ENCODE measurements at places on chromosomes 3 and 15.

- DNase-seq = no peak
Observed at GRCh38 chr3:69235882-69236281, 113.5 kb upstream of the LMOD3 start.

- DNase-seq = no peak
Observed at GRCh38 chr15:91974321-91974720, 120.8 kb downstream of the SLCO3A1 start.

DNA sequence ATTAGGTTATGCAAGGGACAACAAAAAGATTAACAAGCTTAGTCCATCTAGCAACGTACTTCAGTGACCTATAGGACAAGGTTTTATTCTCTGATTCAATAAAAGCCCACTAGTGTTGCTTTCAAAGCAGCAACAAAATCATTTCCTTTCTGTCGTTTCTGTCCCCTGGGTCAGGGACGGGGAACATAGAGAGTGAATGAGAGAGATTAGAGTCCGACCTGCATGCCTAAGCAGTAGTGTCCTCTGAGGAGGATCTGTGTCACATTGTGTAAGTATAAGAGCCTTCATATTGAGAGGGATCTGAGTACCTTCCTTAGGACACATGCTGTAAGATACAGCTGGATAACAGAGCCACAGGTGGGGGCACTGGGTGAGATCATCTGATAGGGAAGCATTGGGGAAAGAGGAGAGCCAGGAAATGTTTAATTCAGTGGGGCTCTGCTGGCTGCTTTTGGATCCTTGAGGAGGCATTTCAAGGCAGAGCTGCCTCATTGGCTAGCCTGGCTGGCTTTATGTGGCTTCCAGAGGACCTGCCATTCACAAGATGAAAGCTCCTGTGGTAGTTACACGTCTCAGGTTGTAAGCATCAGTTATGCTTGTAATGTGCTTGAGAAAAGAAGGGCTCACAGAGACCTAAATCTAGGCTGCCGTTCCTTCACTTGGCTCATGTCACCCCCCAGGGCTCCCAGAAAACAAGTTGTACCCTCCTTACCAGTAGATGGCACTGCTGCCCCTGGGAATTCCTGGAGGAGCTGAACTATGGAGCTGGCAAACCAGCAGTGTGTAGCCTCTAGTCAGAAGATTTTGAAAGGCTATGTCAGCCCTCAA lies 2.7 kb downstream of the TMEM108 start:
- no peak for DNase-seq

- DNase-seq = no peak
Observed at GRCh38 chr3:123149525-123149924, 52.2 kb upstream of the SEC22A start.

DNA sequence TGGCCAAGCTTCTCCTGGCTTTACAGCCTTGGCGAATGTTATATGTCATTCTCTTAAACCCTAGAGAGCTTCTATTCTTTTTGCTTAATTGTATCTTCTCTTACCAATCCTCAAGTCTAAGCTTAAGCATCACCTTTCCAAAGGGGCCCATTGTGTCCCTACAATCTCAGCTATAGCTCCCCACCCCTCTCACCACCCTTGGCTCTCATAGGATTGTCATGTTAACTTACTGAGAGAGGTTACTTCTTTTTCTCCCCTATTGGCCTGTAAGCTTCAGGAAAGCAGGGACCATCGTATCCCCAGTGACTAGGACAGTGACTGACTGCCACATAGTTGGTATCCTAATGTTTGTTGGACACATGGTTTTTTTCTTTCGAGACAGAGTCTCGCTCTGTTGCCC lies 43.3 kb upstream of the LMOD3 start:
- DNase-seq = no peak

DNA sequence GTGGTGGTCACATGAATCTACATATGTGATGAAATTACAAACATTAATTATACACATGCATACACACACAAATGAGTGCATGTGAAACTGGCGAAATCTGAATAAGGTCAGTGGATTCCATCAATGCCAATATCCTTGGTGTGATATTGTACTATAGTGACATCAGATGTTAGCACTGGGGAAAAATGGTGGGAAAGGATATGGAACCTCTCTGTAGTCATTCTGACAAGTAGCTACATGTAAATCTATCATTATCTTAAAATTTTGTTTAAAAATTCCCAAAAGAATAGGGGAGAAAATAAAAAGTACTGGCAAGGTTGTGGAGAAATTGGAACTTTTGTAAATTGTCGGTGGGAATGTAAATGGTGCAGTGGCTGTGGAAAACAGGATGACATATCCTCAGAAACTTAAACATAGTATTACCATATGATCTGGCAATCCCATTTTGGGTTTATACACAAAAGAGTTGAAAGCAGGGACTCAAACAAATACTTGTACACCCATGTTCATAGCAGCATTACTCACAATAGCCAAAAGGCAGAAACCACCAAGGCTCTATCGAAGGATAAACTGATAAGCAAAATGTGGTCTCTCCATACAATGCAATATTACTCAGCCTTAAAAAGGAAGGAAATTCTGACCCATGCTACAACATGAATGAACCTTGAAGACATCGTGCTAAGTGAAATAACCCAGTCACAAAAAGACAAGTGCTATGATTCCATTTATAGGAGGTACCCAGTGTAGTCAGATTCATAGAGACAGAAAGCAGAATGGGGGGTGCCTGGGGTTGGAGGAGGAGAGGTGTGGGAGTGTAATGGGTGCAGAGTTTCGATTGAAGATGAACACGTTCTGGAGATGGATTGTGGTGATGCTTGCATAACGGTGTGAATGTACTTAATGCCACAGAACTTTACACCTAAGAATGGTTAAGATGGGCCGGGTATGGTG lies 25.3 kb upstream of the HRH1 start:
- no peak for DNase-seq

DNA sequence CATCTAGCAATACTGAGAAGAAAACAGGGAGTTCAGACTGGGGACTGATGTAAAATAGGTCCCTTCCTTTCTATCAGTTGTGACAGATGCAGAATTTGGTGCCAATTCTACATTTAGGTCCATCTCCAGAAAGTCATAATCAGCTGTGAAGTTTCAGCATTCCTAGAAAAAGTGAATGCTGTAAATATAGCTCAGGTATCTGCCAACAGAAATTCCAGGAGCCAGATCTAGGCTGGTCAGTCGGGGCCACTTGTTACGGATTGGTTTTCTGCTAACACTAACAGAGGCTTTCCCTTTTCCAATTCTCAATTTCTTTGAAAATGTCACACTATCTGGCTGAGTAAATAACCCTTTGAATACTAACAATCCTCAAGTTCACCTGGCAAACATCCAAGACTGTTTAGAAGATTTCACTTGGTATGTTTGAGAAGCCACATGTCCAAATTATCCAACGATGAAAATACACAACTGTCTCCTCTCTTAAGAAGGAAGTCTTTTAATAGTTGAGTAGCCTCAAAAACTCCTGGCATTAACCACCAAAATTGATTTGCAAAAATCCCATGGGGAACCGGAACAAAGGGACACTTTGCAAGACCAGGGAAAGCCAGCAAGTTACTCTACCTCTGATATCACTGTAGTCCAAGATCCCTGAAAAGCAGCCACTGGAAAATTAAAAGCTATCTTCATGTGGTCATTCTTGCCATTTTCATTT lies 222.3 kb downstream of the ZMAT3 start:
- DNase-seq = no peak

- no peak for DNase-seq
Observed at GRCh38 chr15:63332367-63333124, 49.1 kb downstream of the CA12 start.

- DNase-seq = no peak
Observed at GRCh38 chr3:96994988-96995387, 180.6 kb downstream of the EPHA6 start.

GRCh38 chr3:149806171-149806778 lies 6.7 kb upstream of the RNF13 start:
- no peak for DNase-seq

DNA sequence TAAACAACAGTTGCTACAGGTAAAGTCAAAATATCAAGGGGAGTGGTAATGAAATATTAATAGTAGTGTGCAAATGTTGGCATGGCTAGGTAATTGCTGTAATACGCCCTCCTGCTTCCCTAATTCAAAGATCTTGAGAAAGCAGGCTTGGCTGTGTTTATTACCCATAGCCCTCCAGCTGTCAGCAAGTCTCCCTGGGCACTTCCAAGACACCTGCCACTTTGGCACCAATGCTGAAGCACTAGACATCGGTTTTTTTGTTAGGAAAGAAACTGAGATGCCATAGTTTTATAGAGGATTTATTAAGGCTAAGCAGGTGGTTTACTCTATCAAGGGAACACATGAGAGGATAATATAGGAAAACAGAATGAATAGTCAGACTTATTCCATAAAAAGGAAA lies 64.4 kb downstream of the P2RY1 start:
- DNase-seq = no peak

Measured in T-helper 22 cell (primary cell).